ENCODE measurements at places on chromosomes 12 and 14. TPM values are rescaled to one million over a fixed set of nuclear protein-coding genes. Genes with fewer than 3 reads are reported as not detected.

The EML1 gene
- 34.5 TPM for total RNA-seq

The CIROP gene
- not detected for total RNA-seq

The BMAL2 gene
- 21.6 TPM for total RNA-seq

The NGB gene
- not detected for total RNA-seq

The CYP46A1 gene
- total RNA-seq: under 0.01 TPM

The GZMH gene
- total RNA-seq: not detected

The LRCOL1 gene
- total RNA-seq: not detected

The MEG3 gene
- total RNA-seq: 120 TPM

The RPL10L gene
- 0.43 TPM for total RNA-seq

The CRY1 gene
- total RNA-seq: 25.5 TPM

The NELL2 gene
- not detected for total RNA-seq

The KRT72 gene
- not detected for total RNA-seq

The ACSS3 gene
- 26.8 TPM for total RNA-seq

The SPATA7 gene
- total RNA-seq: 13.0 TPM

The ATXN2 gene
- 71.7 TPM for total RNA-seq

The OR4E2 gene
- total RNA-seq: not detected

The C1S gene
- total RNA-seq: 146 TPM

The DPPA3 gene
- total RNA-seq: not detected

The SMCO2 gene
- total RNA-seq: not detected

The ENO2 gene
- 3.5 TPM for total RNA-seq

The RNASE3 gene
- not detected for total RNA-seq

The C12orf50 gene
- not detected for total RNA-seq

The TMEM132C gene
- not detected for total RNA-seq

The PARPBP gene
- total RNA-seq: 13.0 TPM

The PRKCH gene
- 0.97 TPM for total RNA-seq

The CLEC7A gene
- total RNA-seq: under 0.01 TPM

The CLEC4C gene
- not detected for total RNA-seq

The GLTP gene
- 52.2 TPM for total RNA-seq

The RTL1 gene
- not detected for total RNA-seq

The ZC2HC1C gene
- 0.64 TPM for total RNA-seq

The SERPINA3 gene
- not detected for total RNA-seq

The FOXA1 gene
- not detected for total RNA-seq

The C3AR1 gene
- under 0.01 TPM for total RNA-seq

The RAB15 gene
- 3.5 TPM for total RNA-seq

The HSPB8 gene
- 22.0 TPM for total RNA-seq

The PTPRQ gene
- 0.32 TPM for total RNA-seq

The ERBB3 gene
- total RNA-seq: 1.7 TPM

The RD3L gene
- not detected for total RNA-seq

The IAPP gene
- total RNA-seq: not detected

The HOXC5 gene
- total RNA-seq: 1.3 TPM

The OR4L1 gene
- total RNA-seq: not detected

The SOX5 gene
- 13.8 TPM for total RNA-seq

The HCAR1 gene
- total RNA-seq: 0.43 TPM

The CLEC4A gene
- 0.32 TPM for total RNA-seq

The OR6C3 gene
- not detected for total RNA-seq

The TMEM121 gene
- total RNA-seq: 2.9 TPM

The KRT74 gene
- total RNA-seq: not detected

The CLEC1B gene
- not detected for total RNA-seq

The KLRD1 gene
- total RNA-seq: under 0.01 TPM

The SALL2 gene
- total RNA-seq: 3.9 TPM

The FOXN4 gene
- total RNA-seq: not detected

The SDSL gene
- total RNA-seq: 5.2 TPM

The RND1 gene
- total RNA-seq: not detected

The LBHD2 gene
- total RNA-seq: not detected

The RASSF8 gene
- 60.6 TPM for total RNA-seq

The MYF5 gene
- not detected for total RNA-seq

The MIP gene
- not detected for total RNA-seq

The IFNG-AS1 gene
- total RNA-seq: not detected

Data from fibroblast of villous mesenchyme (primary cell).